ENCODE measurements at places on chromosomes 4 and X.

DNA sequence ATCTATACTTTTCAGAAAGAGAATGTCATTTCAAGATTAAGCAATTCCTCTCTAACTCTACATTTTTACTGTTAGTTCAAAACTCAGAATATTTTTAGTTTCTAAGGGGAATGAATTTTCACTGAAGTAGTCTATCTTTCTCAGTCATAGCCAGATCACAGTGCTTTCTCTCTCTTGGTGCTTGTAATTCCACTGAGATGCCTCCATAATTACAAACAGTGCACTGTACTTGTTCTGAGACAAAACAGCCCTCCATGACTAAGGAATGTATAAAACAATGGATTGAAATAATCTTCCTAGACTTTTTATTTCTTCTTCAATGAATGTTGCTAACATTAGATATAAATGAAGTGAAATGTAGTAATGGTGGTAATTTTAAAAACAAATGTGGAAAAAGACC is 603.2 kb upstream of the FAM241A start:
- no peak for DNase-seq

DNA sequence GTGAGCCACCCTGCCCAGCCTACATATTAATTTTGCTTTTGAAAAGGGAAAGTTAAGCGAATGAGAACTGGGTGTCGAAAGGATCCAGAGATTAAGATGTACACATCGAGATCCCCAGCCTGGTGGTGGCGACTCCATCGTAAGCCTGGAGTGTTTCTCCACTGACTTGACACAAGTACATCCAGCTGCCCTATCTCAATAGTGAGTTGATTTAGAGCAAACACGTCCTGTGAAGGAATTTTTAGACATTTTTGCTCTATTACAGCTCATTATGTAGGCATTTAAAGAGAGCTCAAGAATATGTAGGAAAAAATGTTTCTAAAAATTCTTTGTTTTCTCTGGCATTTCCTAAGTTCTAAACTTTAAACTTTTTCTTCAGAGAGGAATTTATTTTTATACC is 11.7 kb upstream of the CLDN34 start:
- DNase-seq, result no peak

- no peak for DNase-seq
Measured at GRCh38 chr4:44722001-44722400, 4.4 kb downstream of the GNPDA2 start.

DNA sequence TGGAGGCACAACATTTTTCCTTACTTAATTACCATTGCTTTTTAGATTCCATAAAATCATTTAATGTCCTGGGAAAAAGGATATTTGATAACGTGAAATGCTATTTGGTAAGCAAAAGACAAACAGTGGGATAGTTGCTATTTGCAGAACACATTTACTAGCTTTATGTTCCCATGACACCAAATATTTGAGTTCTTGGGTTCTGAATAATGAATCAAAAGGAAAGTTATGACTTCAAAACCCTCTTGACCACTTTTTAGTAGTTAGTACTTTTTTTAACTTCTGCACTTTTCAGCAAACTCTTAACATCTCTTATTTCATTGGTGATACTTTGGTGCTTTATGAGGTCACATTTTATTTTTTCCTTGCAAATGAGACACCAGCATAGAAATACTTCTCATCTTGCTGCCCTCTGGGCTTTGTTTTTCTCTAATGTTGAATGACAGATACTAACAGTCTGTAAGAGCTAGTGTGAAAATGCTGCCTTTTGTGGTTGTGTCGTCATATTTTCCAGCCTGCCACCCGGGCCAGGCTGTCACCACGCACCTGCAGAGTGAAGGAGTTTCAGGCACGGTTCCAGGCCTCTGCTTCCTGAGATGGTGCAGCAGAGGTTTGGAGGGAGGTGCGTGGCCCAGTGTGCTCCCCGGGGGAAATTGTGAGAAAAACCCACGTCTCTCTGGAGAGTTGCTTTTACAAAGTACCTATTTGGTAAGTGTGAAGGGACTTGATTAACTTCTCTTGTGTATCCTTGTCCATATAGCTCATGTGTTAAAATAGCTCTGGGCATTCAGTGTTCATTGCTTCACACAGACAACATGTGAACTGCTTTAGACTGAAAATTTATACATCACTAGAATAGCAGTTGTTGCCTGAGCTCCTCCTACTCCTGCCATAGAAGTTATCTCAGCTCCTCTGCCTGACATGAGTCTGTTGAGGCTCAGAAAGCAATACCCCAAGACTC is 34.7 kb downstream of the MSL3 start:
- no peak for DNase-seq

- no peak for DNase-seq
Measured at GRCh38 chrX:32280489-32280888, 930.9 kb downstream of the DMD start.

GRCh38 chr4:144360146-144360793 is 219.8 kb upstream of the GYPA start:
- no peak for DNase-seq

- no peak for DNase-seq
Measured at GRCh38 chrX:132219343-132219768, at the start of gene RAP2C. RAP2C (minus strand) TSS chrX:132219447; CDS start chrX:132217268, 2,179 bp downstream.

GRCh38 chr4:187157380-187157958 is 433.8 kb upstream of the FAT1 start:
- no peak for DNase-seq

DNA sequence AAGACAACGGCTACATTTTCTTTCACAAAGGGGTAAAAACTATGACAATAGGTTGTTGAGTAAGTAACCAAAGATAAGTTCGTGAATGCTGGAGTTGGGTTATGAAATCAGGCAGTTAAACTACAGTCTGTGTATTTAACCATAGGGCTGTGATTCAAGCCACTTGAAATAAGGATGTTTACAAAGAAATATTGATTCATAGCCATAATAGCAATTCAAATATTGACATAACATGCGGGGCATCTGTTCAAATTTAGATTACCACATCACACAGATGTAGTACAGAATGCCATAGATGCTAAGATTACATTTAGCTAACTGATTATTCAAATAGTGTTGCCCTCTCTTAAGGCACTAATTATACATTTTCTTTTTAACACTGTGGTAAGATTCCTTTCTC is 364.1 kb downstream of the FSTL5 start:
- no peak for DNase-seq

- DNase-seq, result no peak
Measured at GRCh38 chr4:115973768-115974167, 860.3 kb upstream of the NDST4 start.

GRCh38 chr4:182575225-182575624 is 332.0 kb downstream of the TENM3 start:
- no peak for DNase-seq

DNA sequence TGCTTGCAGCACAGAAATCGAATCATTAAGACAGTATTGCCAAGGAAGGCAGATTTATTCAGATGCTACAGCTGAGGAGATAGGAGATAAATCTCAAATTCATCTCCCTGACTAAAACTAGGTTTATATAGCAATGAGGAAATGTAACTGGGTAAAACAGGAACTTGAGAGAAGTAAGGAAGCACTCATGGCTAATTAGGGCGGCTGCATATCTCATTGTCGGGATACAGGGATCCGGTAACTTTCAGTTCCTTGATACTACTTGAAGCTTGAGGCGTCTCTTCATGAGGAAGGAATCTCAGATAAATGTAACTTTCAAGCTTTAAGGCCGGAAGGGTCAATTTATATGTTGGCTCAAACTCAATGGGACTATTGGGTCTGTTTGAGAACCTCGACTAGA is 129.2 kb upstream of the WDR1 start:
- DNase-seq, result no peak

DNA sequence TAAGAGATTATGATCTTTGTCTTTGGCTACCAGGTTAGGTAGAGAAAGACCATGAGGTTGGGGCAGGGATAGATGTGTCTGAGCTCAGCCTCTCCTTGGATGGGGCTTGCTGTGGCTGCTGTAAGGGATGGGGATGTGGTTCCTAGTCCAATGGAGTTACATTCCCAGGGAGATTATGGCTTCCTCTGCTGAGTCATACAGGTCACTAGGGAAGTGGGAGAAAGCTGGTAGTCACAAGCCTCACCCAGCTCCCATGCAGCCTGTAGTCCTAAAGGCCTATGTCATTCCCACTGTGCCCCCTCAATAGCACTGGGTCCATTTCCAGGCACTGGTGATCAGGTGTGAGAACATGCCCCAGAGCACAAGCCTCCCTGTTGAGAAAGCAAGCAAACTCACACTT is 70.6 kb upstream of the CENPE start:
- DNase-seq, result no peak

GRCh38 chr4:86547140-86547539 is 47.0 kb upstream of the PTPN13 start:
- DNase-seq, result no peak

- no peak for DNase-seq
Measured at GRCh38 chr4:26397086-26397485, 76.3 kb downstream of the RBPJ start.

GRCh38 chr4:181822005-181822375 is 421.2 kb upstream of the TENM3 start:
- no peak for DNase-seq

DNA sequence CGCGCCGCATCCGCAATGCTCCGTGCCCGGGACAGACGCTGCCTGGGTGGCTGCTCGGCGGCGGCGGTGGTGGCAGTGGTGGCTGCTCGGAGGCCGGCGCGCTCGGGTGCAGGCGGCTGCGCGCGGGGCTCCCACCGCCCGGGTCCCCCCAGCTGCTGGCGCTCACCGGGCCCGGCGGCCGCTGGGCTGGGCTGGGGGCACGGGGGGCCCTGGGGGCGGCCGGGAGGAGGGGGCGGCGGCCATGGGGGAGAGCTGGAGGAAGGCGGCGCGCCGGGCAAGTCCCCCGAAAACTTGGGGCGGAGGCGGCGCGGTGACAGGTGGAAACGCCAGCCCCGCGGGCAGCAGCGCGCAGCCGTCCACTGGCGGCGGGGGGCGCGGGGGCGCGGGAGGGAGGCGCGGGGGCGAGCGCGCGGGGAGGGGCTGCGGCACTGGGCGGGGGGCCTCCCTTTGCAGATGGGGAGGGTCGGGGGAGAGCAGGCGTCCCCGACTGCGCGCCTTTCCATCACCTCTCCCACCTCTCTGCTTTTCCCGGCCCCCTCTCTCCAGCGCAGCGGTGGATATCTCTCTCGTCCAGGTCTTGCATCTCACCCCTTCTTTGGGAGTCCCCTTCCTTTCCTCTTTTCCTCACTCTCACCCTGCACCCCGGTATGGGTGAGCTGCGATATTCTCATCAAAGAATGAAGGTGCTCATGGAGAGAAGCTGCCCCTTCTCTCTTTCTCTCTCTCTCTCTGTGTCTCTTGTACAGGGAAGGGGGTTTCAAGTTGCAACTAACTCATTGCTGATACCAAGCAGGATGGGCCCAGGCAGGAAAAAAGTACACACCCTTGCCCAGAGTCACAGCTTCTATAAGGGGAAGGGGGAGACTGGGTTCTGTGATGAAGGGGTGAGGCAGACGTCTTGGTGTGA is 83.7 kb upstream of the DHRSX start:
- DNase-seq, result no peak

DNA sequence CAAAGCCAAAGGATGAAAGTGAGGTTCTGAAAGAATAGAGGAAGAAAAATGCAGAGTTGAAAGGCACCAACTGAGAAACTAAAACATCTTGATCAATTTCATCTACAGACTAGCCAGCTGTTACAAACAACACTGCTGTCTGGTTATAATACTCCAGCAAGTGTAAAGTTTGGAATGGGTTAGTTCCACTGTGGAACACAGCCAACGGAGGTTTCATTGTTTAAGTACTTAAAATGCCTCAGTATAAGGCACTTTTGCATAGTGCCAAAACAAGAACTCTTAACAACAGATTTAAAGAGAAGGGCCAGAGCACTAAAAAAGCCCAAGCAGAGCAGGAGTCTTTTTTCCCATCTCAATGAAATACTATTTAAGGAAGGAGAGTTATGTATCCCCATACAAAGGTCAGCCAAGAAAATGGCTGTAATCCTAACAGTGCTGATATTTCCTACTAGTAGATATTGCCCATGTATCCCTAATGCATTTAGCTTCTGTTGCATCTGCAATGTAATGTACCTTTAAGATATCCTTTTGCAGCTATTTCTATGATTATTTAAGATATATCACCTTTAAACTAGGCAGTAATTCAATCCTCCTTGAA is 16.5 kb downstream of the ACSL4 start:
- peak; percentile 9 for DNase-seq

- no peak for DNase-seq
Measured at GRCh38 chrX:100931218-100931924, 2.7 kb upstream of the XKRX start.

GRCh38 chrX:19807414-19807813 is 80.0 kb downstream of the SH3KBP1 start:
- no peak for DNase-seq

- DNase-seq, result no peak
Measured at GRCh38 chrX:135557344-135557743, 36.9 kb downstream of the INTS6L start.

DNA sequence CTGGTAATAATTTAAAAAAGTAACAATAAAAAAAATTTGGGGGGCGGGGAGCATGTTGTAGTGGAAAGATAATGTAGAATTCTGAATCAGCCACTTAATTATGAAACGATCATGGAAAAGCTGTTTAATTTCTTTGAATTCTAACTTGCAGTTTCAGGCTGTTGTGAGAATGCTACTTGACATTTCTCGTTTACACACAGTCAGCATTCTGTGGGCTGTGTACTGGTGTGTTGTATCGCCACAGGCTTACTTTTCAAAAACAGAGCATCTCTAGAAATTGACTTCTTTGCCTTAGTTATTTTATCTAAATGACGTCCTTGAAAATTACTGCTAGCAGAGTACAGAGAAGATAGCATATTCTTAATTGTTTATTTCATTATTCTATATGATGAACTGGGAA is 350.4 kb downstream of the FSTL5 start:
- DNase-seq, result no peak

- DNase-seq, result no peak
Measured at GRCh38 chr4:61500883-61501282, 300.8 kb downstream of the ADGRL3 start.

GRCh38 chr4:151031831-151032605 is 16.9 kb upstream of the LRBA start:
- DNase-seq, result no peak

- no peak for DNase-seq
Measured at GRCh38 chrX:54922547-54922946, 1.9 kb downstream of the TRO start.

- DNase-seq, result no peak
Measured at GRCh38 chrX:132652871-132653270, 164.0 kb upstream of the MBNL3 start.

- DNase-seq, result no peak
Measured at GRCh38 chr4:34935739-34936138, 1308.6 kb downstream of the ARAP2 start.

GRCh38 chr4:83112231-83112630 is 2.3 kb downstream of the PLAC8 start:
- no peak for DNase-seq

- DNase-seq, result no peak
Measured at GRCh38 chrX:117196481-117196880, 733.7 kb upstream of the CT83 start.

- DNase-seq, result no peak
Measured at GRCh38 chr4:41658163-41658562, 90.4 kb downstream of the PHOX2B start.

DNA sequence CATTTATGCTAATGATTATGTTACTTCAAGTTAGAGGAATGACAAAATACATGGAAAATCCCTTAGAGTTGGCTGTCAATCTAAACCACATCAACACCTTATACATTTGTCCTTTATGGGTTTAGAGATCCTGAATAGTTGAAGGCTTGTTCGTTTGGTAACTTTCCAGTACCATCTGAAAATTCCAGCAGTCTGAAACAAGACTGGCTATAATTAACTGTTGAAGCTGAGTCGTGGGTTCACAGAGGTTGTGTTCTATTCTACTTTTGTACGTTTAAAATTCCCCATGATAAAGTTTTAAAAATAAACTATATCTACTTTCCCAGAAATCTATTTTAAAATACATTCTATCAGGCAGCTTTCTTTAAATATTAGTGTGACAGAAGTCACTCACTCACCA is 73.0 kb downstream of the USP46 start:
- no peak for DNase-seq

Data from astrocyte of the cerebellum (primary cell).